ENCODE measurements at places on chromosomes 2 and 18. TPM values are rescaled to one million over a fixed set of nuclear protein-coding genes. Genes with fewer than 3 reads are reported as not detected.

Gene DAPL1
- polyA plus RNA-seq: 4.4 TPM

Gene TRIM43
- polyA plus RNA-seq: 0.34 TPM

Gene MROH2A
- polyA plus RNA-seq: 5.1 TPM

Gene KCNF1
- polyA plus RNA-seq: 0.70 TPM

Gene SOCS6
- polyA plus RNA-seq: 12.7 TPM

Gene ALK
- 3.8 TPM for polyA plus RNA-seq

Gene SLC9A4
- polyA plus RNA-seq: 0.34 TPM

Gene MC5R
- not detected for polyA plus RNA-seq

Gene ORMDL1
- 91.0 TPM for polyA plus RNA-seq

Gene GREB1
- polyA plus RNA-seq: 29.8 TPM

Gene TOGARAM2
- polyA plus RNA-seq: 5.2 TPM

Gene DHX57
- polyA plus RNA-seq: 63.7 TPM

Gene SERPINB7
- 0.16 TPM for polyA plus RNA-seq

Gene GPR55
- 12.3 TPM for polyA plus RNA-seq

Gene GPR35
- 3.1 TPM for polyA plus RNA-seq

Gene LYPD1
- polyA plus RNA-seq: 11.2 TPM

DNA sequence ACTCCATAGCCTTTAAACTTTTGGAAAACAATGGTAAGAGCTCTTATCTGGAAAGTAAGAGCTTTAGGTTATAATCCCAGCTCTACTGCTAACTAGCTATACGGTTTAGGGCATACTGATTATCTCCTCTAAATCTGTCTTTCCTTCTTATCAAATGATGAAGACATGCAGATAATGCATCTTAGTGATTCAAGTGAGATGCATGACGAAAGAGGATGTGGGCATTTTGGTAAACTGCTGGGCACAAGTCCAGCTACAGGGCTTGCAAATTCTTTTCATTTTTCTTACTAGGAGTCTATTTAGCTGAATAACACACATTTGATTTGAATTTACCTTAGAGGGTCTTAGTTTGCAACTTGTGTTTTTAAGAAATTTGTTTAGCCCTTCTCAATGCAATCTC lies 1604.8 kb upstream of the ZEB2 start:
- no peak for DNase-seq

- DNase-seq: no peak
Measured at GRCh38 chr2:85793584-85793983, 39.8 kb downstream of the ATOH8 start.

DNA sequence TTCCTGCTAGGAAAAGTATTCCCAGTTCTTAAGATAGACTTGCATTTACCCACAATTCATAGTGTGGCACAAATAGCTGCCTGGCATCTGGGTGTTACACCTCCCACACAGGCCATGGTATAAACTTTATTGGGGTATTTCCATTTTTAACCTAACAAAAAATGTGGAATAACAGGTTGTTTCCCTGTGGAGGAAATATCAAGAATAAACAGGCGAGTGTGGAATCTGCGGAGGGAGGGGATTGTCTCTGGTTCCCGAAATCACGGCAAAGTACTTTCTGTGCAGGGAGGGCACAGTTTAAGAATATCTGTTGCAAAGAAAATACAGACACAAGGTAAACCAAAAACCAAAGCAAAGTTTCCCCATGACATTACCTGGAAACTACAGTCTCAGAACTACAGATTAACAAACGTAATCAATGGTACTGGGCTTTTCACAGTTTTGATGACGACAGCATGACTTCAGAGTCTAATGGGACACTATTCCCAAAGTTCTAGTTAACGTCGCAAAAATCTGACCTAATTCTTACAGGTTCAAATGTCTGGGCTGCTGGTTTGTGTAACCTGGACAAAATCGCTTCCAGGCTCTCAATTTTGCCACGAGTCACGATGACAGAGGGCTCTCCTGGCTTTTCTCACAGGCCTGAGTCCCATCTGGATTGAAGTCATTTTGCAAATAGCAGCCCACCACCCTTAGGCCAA lies 1.4 kb downstream of the STARD7 start:
- no peak for DNase-seq

- no peak for DNase-seq
Measured at GRCh38 chr18:9210966-9211365, 74.4 kb downstream of the ANKRD12 start.

GRCh38 chr18:10474309-10474708 lies 19.9 kb downstream of the APCDD1 start:
- no peak for DNase-seq

DNA sequence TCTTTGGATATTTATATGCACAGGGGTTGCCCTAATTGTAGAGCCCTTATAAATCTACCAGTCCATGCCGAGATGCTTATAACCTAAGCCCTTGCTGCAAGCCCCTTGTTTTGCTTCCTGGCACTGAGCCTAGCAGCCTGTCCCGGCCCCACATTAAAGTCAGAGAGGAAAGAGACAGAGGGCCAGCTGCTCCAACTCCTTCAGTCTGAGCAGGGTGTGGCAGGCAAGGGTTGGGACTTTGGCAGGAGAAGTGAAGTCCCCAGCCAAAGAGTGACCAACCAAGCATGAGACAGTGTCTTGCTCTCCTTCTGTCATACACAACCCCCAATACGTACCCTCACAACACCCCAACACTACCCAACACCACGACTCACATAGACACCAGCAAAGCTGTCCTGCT lies 54.7 kb upstream of the FZD7 start:
- no peak for DNase-seq

DNA sequence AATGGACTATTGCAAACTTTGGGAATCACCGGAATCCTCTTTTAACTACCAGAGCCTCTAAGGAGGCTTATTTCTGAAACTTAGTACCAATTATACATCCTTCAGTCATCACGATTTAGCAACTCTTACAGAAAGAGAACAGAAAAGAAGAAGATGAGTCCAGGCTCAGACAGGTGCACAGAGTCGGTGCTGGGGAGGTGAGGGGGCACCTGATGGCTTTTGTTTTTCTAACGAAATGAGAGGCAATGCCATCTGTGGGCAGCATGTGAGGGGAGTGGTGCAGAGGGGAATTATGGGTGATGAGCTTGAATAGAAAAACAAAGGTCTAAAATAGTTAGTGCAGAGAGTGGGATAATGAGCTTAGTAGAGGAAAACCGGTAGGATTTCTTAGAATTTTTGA lies 522.6 kb downstream of the CMPK2 start:
- no peak for DNase-seq

GRCh38 chr2:96095116-96095636 lies 21.2 kb downstream of the ADRA2B start:
- no peak for DNase-seq

GRCh38 chr2:156797832-156798231 lies 361.7 kb downstream of the GPD2 start:
- DNase-seq: no peak

DNA sequence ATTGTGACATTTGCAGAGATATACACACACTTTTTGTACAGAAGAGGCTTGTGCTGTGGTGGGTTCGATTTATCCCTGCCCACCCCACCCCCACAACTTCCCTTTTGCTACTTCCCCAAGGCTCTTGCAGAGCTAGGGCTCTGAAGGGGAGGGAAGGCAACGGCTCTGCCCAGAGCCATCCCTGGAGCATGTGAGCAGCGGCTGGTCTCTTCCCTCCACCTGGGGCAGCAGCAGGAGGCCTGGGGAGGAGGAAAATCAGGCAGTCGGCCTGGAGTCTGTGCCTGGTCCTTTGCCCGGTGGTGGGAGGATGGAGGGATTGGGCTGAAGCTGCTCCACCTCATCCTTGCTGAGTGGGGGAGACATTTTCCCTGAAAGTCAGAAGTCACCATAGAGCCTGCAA lies 40.0 kb downstream of the STEAP3 start:
- DNase-seq: peak; percentile 13

- no peak for DNase-seq
Measured at GRCh38 chr2:20469595-20469994, 22.7 kb downstream of the RHOB start.

GRCh38 chr2:46351750-46352138 lies 54.5 kb downstream of the EPAS1 start:
- no peak for DNase-seq

DNA sequence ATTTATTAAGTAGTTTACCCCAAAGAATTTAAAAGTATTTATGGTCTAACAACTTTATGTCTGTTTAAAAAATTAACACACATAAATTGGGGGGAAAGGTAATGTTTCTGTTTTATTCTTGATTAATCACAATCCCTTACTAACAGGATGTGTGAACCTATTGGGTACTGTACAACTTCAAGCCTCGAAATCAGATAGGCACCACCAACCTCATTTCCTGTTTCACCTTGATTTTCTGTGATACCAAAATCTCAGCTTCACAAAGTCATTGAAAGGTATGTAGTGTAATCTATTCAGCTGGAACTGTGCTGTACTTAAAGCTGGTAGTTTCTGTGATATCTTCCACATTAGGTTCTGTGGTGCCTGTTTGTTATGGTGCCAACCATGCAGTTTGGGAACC lies 4.0 kb downstream of the RNMT start:
- no peak for DNase-seq

GRCh38 chr2:176109192-176109901 lies 2.3 kb downstream of the HOXD11 start:
- no peak for DNase-seq

- no peak for DNase-seq
Measured at GRCh38 chr18:54130177-54130576, 94.3 kb downstream of the MBD2 start.

- DNase-seq: no peak
Measured at GRCh38 chr2:109367683-109368082, 238.7 kb downstream of the SH3RF3 start.

DNA sequence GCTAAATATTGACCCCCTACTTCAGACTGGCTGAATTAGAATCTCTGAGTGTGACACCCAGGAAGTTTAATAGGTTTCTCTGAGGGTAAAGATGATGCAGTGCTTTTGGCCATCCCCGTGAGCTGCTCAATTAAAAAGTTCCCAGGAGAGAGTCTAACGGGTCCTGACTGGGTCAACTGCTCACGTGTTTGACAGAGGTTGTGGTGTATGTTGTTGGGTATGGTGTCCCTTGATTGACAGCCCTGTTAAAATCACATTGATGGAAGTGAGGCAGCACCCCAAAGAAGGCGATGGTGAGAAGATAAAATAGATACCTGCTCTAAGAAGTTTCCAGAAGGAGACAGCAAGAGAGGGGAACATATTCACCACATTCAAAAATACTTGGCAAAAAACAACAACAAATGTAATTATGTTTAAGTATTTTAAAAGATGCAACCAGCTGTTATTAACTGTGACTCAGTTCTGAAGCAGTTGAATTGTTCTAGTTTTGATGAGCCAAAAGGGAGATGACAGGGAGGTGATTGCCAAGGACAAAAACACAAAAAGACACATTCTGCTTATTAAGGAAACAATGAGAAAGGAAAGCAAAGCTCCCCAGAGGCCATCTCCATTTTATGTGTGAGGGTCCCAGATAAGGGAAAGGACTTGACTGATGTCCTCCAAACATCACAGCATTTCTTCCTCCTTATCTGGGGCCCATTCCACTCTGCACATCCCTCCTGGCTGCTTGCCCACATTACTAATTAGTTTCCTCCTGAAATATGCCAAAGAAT lies 11.5 kb upstream of the GMCL1 start:
- no peak for DNase-seq

DNA sequence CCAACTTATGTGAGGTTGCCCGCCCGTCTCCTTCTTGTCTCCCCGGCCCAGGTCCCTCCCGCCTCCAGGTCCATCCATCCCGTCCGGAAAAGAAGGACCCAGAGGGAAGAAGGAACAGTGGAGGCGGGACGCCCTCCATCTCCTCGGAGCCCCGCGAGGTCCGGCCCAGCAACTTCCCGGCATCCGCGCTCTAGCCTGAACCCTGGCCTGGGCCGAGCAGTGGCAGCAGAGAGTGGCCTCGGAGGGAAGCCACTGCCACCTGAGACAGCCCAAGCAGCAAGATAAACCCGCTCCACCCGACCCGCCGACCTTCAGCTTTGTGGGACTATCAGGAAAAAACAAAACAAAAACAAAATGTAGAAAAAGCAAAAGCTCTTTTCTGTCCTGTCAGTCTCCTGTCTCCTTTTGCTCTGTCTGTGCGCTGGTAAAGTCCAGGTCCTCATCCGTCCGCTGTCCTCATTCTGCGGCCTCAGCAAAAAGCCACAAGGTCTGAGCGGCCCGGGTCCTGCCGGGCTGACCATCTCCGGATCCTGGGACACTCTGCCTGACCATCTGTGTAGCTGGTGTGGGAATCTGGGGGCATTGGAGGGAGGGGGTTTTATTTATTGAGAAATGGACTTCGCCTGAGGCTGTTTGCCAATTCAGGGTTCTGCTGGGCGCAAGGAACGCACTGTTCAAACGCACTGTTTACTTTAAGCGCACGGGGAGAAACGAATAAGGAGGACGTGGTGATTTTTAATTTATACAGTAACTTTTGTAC lies 3.1 kb downstream of the DLX1 start:
- no peak for DNase-seq

- DNase-seq: no peak
Measured at GRCh38 chr2:45067859-45068570, 58.8 kb upstream of the SIX2 start.

- peak; percentile 37 for DNase-seq
Measured at GRCh38 chr2:182381225-182381624, 45.6 kb downstream of the PDE1A start.

- DNase-seq: peak; percentile 81
Measured at GRCh38 chr2:133265432-133265949, 302.8 kb downstream of the NCKAP5 start.

DNA sequence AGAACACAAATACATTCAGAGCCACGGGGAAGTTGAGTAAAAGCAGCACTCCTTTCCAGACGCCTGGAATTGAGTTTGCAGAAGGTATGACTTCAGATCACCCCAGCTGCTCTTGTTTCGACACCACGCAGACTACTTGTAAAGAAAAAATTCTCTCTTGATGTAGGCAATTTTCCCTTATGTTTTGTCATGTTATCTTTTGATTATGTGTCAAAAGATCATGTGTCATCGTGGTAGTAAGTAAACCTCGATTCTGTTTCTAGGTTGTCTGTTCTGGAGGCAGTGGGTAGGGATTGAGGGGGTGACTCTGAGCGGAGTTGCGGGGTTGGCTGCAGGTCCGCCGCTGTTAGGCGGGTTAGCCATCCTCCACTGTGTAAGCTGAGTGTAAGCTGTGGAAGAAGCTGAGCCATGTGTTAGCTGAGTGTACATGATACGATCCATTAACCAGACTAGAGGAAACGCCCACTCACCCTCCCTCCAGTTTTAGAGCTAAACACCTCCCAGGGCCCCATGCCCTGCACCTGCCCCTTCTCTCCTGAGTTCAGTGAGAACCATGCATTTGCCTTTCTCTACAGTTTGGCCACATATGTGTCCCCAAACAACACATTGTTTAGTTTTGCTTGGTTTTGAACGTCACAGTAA lies 181.8 kb downstream of the SNTG2 start:
- DNase-seq: no peak

GRCh38 chr18:9135912-9136314 lies 668 bp upstream of the ANKRD12 start:
- DNase-seq: peak; percentile 49

DNA sequence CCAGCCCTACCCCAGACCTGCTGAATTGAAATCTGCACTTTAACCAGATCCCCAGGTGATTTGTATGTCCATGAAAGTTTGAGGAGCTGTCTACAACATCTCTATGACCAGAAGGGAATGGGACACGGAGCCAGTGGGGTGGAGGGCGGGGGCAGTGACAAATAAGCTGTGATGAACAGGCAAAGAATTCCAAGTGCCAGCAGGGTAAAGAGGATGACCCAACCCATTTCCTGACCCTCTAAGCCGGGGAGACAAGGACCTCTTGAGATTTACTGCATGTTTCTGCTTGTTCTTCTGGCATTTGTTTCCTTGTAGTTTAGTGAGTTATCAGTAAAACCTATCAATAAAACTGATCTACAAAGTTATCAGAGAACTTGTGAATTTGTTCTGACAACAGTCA lies 8.7 kb downstream of the TET3 start:
- DNase-seq: no peak

GRCh38 chr2:146003337-146003736 lies 1483.4 kb upstream of the ZEB2 start:
- DNase-seq: peak; percentile 57

GRCh38 chr2:202051499-202052161 lies 18.0 kb downstream of the FZD7 start:
- DNase-seq: no peak

Data from testis (tissue), 5 donors.